ENCODE measurements at places on chromosomes 1 and 21.

DNA sequence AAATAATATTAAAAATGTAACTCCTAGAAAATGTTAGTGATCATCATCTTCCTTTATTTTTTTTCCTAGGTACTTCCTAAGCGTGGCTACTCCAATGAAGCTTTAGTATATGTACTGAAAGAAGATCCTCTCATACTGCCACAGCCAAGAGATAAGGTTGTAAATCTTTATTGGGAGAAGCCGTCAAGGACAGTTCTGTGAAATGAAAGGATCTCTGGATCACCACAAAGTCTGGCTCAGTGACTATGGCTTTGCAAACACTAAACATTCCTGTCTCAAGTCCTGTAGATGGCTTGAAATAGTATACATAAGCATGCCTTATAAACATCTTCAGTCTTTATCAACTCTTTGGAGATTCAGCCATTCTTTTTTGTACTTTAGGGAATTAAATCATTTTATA lies 61.2 kb upstream of the DPH5 start:
- DNase-seq, result no peak

DNA sequence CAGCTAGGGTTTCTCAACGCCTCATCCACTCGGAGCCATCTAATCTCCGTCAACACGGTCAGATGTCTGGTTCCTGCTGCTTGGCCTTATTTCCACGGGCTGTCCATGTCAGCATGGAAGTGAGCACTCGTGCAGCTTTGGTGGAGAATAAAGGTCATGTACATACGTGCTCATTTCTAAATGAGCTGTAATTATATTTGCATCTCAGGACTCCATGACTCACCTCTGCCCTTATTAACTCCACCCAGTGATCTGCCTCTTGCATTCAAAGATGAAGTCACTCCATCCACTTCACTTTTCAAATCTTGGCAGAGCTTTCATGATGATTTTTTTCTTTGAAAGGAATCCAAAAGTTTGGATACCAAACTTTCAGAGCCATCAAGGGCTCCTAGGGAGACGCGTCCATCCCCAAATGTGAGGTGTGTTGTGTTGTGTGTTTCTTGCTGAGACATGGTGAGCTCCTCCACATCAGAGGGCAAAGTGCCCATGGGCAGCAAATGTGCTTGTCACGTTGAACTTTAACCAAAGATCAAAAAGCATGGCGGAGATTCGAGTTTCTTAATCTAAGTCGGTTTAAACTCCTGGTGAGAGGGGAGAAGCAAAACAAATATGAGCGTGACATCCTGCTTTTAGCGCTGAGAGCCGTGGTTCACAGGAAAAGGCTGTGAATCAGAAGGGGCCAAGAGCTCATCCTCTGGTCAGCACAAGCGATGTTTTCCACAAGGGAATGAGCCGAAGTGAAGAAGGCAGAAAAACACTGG lies 68.6 kb upstream of the ERRFI1 start:
- no peak for DNase-seq

- DNase-seq, result no peak
Measured at GRCh38 chr21:35333831-35334618, 284.9 kb upstream of the RUNX1 start.

GRCh38 chr1:14220324-14220723 lies 378.2 kb upstream of the KAZN start:
- DNase-seq, result no peak

DNA sequence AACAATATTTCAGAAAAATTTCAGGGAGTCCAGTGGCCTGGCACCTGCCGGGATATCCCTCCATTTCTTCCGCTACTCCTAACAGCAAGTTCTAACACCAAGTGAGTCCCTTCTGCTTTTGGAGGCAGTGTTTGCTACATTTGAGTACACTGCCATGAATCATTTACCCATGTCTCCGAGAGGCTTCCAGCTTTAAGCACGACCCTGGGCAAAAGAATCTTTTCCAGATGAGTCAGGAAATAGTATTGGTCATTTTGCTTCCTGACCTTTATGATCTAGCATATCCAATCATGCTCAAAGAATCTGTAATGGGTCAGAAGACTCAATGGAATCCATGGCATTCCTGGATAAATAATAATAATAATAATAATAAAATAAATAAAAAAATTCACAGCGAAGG lies 60.7 kb upstream of the FMN2 start:
- DNase-seq, result no peak

DNA sequence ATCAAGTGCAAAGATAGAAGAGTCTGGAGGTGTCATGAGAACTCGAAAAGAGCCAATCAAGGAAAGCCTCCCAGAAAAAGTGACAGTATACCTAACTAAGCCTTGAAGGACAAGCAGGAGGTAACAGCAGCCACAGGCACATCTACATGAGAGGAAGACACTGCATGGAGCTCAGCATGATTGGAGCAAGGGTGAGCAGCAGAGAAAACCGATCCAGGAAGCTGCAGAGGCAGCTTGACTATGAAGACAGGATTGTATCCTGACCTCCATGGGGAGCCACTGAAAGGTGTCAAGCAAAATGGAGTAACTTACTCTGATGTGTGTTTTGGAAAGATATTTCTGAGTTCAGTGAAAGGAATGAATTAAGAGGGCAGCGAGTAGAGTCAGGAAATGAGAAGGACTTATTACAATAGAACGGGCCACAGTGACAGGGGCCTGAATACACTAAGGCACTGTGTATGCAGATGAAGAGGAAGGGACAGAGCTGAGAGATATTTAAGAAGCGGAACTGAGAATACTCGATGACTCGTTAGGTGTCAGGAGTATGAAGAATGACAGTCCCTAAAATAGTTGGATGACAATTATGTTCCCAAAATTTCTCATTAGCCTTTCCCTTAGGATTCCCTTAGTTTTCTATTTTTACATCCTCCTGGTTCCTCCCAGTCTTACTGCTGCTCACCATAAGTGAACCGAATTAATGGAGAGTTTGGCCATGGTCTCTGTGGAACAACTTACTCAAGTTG lies 139.3 kb upstream of the NFIA start:
- DNase-seq, result no peak

DNA sequence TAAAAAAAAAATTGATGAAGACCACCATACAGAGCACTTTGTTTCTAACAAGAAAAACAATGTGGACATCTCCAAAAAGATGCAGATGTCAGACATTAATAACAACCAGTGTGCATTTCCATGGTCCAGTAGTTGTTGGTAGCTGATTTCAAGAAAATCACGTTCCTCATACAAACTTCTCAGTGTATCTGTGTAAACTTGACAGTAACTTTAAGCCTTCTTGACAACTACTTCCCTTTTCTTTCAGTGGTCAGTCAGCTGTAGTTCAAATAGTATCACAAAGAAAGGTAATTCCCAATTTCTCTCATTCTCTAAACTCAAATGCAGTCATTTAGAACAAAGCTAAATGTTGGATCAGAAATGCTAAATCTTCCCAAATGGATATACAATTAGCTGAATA lies 879.9 kb downstream of the AMY1C start:
- no peak for DNase-seq

DNA sequence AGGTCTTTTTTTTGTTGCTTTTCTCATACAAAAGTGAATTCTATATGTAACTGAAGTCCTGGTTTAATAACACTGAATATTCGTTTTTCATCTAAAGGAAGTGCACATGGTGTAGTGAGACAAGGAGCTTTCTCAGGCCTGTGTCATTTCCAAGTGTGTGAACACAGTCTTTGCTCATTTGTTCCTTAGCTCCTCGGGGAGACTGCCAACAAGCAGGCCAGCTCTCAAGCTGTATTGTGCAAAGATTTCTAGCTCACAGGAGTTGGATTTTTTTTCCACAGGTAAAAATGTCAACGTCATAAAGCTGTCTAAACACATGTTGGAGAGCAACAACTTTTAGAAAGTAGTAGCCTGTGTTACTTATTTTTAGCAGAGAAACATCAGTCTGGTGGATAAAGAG lies 87.8 kb upstream of the S1PR1 start:
- no peak for DNase-seq

GRCh38 chr1:231357187-231357772 lies 19.2 kb downstream of the SPRTN start:
- no peak for DNase-seq

GRCh38 chr21:14773777-14774345 lies 227.7 kb upstream of the SAMSN1 start:
- peak; percentile 22 for DNase-seq

- DNase-seq, result no peak
Measured at GRCh38 chr1:155083052-155083541, 4.5 kb downstream of the EFNA3 start.

DNA sequence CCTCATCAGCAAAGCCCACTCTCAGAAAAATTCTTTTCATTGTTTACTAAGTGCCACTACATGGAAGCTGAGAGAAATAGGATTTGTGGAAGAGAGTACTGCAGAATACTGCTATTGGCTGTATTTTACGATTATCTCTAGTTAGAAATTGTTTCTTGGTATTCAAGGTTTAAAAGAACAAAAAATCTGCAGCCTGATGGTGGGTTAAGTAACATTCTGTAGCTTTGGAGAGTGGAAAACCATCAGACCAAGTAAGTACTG lies 27.3 kb downstream of the PTTG1IP start:
- no peak for DNase-seq

- no peak for DNase-seq
Measured at GRCh38 chr1:81950037-81950436, 149.3 kb downstream of the ADGRL2 start.

DNA sequence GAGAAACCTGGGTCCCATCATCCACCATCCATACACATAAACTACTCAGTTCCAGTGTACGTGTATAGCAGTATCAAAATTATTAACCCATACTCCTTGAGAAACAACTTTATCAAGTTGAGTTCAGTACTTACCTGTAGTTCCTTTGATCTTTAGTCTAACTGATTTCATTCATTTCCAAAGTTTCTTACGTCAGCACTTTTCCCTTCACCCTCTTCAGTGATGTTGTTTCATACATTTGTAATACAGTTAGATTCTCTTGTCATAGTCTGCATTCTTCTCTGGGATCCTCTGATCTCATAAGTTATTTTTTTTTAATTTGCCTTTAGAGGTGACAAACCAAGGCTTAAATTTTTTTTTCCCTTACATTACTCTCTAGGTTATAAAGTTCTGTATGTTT lies 143.2 kb downstream of the PIK3R3 start:
- DNase-seq, result no peak

DNA sequence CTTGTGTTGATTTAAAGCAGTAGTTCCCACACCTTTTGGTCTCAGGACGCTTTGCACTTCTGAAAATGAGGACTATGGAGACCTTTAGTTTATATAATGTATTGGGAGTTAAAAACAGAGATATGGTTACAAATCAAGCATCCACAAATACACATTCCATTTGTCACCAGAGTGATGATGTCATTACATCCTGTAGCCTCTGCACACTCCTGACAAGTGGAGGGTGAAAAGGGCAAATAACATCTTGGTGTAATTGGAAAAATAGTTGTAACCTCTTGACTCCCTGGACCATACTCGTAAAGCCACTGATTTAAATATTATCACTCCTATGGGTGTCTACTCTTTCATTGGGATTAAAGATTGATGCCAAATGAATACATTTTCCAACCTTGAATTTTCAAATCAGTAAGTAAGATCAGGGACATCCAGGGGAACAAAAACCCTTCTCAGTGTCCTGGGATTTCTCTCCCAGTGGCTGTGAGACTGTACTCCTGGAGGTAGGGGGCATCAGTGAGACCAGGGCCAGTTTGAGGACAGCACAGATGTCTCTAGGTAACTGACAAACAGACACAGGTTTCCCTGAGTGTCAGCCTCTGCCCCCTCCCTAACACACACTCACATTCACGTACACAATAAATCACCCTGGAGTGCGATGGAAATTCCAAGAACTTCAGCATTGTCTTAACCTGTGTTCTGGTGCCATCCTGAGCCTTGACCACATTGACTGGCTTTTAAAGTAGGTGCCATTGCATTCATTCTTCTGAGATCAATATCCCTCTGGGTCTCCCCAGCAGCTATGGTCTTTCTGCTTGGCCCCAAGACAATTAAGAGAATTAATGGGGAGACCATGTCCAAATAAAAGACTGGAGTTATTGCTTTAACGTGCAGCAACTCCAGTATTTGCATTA lies 63.0 kb downstream of the NR5A2 start:
- no peak for DNase-seq

DNA sequence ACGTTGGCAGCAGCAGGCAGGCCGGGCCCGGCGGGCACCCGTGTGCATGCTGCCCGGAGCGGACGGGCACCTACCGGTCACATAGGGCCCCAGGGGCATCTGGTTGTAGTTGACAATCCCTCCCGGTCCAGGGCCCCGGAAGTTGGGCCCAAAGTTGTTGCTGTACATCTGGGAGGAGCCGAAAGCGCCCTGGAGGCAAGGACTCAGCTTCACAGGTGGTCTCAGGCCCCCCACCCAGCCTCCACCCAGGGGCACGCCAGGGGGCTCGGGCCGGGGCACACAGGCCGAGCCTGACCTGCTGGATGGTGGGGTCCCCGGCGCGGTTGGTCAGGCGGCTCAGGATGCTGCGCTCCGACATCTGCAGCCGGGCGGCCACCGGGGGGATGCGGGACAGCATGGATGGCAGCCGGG lies 60.6 kb downstream of the KCNAB2 start:
- no peak for DNase-seq

DNA sequence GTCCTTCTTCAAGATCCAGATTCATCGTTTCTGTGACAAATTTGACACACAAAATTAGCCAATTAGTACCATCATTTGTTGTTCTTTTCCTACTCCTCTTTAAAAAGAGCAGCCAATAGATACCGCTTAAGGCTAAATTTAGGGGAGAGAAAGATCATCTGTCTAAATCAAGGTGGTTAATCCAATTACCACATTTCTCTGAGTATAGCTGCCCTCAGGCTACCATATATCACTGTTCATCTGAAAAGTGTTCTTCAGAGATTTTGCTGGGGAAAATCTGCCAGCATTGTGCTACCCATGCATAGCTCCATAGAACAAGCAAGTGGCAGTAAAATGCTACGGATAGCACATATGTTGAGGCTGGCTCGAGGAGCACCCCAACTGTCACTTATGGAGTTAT lies 110.3 kb upstream of the ESRRG start:
- DNase-seq, result no peak

- DNase-seq, result no peak
Measured at GRCh38 chr1:7970246-7970645, 8.7 kb downstream of the PARK7 start.

DNA sequence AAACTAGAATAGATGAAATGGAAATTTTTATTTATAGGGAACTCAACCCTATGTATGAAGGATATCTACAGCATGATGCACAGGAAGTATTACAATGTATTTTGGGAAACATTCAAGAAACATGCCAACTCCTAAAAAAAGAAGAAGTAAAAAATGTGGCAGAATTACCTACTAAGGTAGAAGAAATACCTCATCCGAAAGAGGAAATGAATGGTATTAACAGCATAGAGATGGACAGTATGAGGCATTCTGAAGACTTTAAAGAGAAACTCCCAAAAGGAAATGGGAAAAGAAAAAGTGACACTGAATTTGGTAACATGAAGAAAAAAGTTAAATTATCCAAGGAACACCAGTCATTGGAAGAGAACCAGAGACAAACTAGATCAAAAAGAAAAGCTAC lies 7.9 kb downstream of the USP1 start:
- no peak for DNase-seq

DNA sequence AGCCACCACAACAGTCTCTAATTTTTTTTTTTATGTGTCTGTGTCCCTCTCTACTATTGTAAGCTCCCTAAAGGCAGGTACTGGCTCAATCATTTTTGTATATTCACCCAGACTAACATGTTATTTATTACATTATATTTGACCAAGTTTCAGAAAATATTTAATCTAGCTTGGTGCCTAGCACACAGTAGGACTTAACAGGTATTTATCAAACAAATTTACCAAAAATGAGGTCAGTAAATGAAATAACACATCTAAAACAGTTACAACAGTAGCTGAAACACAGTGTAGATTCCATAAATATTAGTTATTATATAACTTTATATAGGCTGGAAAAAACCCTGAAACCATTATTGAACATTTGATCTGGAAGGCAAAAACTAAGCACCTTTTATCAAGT lies 2.7 kb downstream of the NRDC start:
- DNase-seq, result no peak

- no peak for DNase-seq
Measured at GRCh38 chr1:44894591-44894990, 51.5 kb upstream of the PTCH2 start.

Data from right hindlimb (tissue), 1 donor.